ENCODE measurements at places on chromosomes 7 and 10. TPM values are rescaled to one million over a fixed set of nuclear protein-coding genes. Genes with fewer than 3 reads are reported as not detected.

Gene MCM10
- total RNA-seq: 3.3 TPM

Gene FAM24B
- 3.9 TPM for total RNA-seq

Gene SH2D4B
- total RNA-seq: 0.13 TPM

Gene GFRA1
- 142 TPM for total RNA-seq

Gene AFAP1L2
- total RNA-seq: 3.7 TPM

Gene CYP2C8
- 1.6 TPM for total RNA-seq

Gene BZW2
- total RNA-seq: 59.4 TPM

DNA sequence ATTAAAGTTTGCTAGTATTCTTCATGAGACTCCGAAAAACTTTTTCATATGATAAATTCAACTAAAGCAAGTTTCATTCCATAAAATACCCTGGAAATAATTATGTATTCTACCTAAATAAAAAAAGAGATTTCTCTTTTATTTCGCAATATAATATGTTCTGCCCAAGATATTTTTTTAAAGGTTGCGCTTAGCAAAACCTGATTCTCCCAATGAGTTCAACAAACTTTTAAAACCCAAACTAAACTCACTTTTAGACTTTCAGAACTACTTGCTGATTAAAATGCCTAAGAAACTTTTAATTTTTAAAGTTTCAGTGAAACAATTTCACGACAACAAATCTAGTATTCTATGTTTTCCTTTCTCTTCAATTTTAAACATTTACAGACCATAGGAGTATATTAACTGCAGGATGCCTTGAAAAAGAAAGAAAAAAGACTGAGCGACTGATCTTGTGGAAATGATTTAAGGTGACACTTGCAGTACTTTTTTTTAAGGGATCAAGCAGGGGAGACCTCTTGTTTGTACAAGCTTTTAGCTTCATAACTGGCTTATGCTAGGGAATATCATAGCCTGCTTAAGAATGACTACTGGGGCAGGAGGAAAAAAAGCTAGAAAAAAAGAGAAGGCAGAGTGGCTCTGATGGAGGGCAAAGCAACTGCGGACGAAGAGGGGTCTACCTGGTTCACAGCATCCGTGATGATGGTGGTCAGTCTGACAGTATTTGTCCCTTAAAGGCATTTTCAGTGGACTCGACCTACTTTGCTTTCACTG, 1.5 kb downstream of the ZNF800 start:
- DNase-seq: no peak

DNA sequence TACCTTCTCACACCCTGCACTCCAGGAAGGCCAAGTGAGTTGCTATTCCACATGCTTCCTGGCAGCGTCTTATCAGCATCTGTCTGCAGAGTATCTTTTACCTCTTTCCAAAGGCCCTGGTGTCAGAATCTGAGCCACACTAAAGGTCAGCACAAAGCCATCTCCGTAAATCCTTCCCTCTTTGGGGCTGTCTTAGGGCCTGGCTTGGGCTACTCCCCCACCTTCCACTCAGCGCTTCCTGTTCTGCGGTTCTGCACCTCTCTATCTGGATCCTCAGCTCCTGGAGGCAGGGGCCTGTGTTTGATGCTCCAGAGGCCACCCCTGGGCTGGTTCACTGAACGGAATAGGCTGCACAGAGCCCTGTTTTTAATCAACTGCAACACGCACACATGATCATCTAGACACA, 334.8 kb upstream of the GALNT17 start:
- DNase-seq: no peak

- DNase-seq: no peak
These were observed 5.3 kb downstream of the LAMB4 start for GRCh38 chr7:108124820-108125219.

GRCh38 chr10:127496035-127496434, 53.1 kb upstream of the NPS start:
- no peak for DNase-seq

GRCh38 chr7:120169996-120170783, 102.8 kb upstream of the KCND2 start:
- no peak for DNase-seq

DNA sequence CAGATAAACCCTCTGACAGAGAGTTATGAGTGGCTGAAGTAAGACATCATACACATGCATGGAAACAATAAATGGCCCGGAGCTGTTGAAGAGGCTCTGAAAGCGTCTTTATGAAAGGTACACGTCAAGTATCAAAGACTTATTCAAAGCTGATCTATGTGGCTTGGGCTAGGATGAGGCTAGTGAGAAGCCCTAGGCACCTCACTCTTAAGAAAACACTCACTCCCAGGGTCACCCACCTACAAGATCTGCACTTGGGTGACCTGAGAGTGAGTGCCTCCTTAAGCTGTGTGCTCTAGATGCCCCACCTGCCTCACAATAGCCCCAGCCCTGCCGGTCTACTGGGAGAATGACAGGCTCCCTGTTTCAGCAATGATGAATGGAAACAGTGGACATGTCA, 1.1 kb upstream of the GIMAP1 start:
- DNase-seq: no peak

- no peak for DNase-seq
These were observed 158.1 kb upstream of the PITRM1 start for GRCh38 chr10:3330663-3331062.

DNA sequence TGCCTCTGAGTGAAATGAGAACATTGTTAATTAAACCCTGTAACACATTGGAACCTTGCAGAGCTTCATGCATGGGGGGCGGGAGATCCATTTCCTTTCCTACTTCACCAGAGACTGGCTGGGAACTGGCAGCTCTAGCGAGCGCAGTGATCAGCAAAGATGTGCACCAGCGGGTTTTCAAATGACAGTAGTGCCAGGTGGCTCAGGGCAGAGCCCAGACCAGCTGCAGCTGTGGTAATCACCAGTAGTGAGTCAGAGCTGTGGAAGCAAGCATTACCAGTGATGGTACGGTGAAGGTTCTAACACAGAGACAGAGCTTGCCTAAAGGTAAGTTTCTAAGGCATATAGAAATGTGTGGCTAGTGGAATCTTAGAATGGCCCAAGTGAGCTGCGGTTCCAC, 1009.7 kb upstream of the CELF2 start:
- no peak for DNase-seq

- DNase-seq: no peak
These were observed 4.8 kb upstream of the ADD3 start for GRCh38 chr10:110002801-110003523.

Measured in omental fat pad (tissue), 4 donors.